ENCODE measurements at places on chromosomes 11 and 22. TPM values are rescaled to one million over a fixed set of nuclear protein-coding genes. Genes with fewer than 3 reads are reported as not detected.

The CSNK2A3 gene
- 3.9 TPM for total RNA-seq

The GLYAT gene
- total RNA-seq, result not detected

The C11orf86 gene
- not detected for total RNA-seq

The CLMP gene
- total RNA-seq, result 107 TPM

The ACAT1 gene
- 65.8 TPM for total RNA-seq

The NAALAD2 gene
- 0.42 TPM for total RNA-seq

The VPS26B gene
- total RNA-seq, result 42.9 TPM

The TTC9C gene
- total RNA-seq, result 32.4 TPM

The GDPD5 gene
- total RNA-seq, result 29.4 TPM

The UCP2 gene
- 27.4 TPM for total RNA-seq

The FIBP gene
- total RNA-seq, result 40.2 TPM

The MPEG1 gene
- 27.0 TPM for total RNA-seq

The OR2AG2 gene
- total RNA-seq, result not detected

The MAPK8IP1 gene
- 7.8 TPM for total RNA-seq

The MS4A6A gene
- 214 TPM for total RNA-seq

The NECTIN1 gene
- 7.1 TPM for total RNA-seq

The PAX6 gene
- 0.23 TPM for total RNA-seq

The LRRC32 gene
- 130 TPM for total RNA-seq

The EMID1 gene
- 7.0 TPM for total RNA-seq

The IL10RA gene
- total RNA-seq, result 18.3 TPM

The LUZP2 gene
- 0.15 TPM for total RNA-seq

The RCOR2 gene
- 0.78 TPM for total RNA-seq

The NCR3LG1 gene
- 2.9 TPM for total RNA-seq

The FGF19 gene
- total RNA-seq, result not detected

The KCTD14 gene
- total RNA-seq, result 2.0 TPM

The CECR2 gene
- 2.1 TPM for total RNA-seq

The ANO9 gene
- 1.3 TPM for total RNA-seq

The MICALL1 gene
- 39.3 TPM for total RNA-seq

The ST3GAL4 gene
- total RNA-seq, result 26.5 TPM

The EFCAB6 gene
- total RNA-seq, result 2.6 TPM

The PAMR1 gene
- total RNA-seq, result 3.1 TPM

The GGTLC3 gene
- total RNA-seq, result not detected

The KIF18A gene
- total RNA-seq, result 0.60 TPM

The FOSL1 gene
- total RNA-seq, result 31.9 TPM

The BLID gene
- total RNA-seq, result 19.0 TPM

The MUC5B gene
- not detected for total RNA-seq

The USP28 gene
- 26.2 TPM for total RNA-seq

The B3GAT1 gene
- 0.39 TPM for total RNA-seq

The CARD18 gene
- total RNA-seq, result not detected
